Stimulated activated CD8-positive, alpha-beta memory T cell treated with anti-CD3 and anti-CD28 coated beads, Interleukin-2, amount 100 ng/mL, for 1 hour (primary cell): ENCODE measurements at places on chromosomes 4 and X.

- DNase-seq: no peak
Measured at GRCh38 chrX:116204932-116205331, 34.4 kb downstream of the AGTR2 start.

GRCh38 chr4:1568855-1569460, 115.2 kb downstream of the FAM53A start:
- DNase-seq: no peak

DNA sequence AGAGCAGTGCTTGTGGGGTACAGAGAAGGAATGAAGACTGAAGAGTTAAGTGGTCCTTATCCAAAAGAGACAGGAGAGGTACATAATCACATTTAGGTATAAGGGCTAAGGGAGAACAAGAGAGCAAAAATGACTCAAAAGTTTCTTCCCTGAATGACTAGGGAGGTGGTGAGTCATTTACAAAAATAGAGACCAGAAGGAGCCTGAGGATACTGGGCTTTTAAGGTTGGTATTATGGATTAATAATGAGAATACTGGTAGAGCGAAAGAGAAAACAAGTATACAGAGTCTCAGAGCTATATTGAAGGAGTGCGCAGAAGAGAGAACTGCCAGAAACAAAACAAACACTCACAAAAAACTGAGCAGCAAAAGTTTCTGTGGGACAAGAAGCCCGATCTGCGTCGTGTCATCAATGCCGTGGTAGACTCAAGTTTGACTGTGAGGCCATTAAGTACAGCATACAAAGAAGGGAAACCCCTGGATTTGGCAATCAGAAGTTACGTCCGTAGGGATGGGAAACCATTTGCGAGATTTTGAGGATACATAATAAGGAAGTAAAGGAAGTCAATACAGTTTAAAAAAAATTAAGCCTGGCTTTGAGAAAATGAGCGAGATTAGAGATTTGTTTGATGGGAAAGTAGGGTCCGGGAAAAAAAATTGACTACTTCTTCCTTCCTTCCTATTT, 129.1 kb upstream of the STIM2 start:
- DNase-seq: no peak

- no peak for DNase-seq
Measured at GRCh38 chr4:61254406-61254805, 54.3 kb downstream of the ADGRL3 start.

DNA sequence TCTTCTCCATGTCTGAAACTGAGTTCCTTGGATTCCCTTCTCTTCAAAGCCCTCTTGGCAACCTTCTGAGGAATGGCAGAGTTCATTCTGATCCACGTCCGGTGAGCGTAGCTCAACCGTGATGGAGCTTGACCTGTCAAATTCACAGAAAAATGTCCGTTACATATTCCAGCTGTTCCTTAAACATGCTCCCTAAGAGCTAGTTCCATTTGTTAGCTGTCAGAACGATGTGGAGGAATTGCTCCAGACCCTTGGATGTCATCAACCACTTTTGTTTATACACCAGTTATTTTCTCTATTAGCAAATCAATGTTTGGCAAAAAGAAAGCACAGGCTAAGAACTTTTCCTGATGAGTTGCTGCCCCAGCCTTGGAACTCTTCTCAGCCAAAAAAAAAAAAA, 50.1 kb downstream of the NHS start:
- no peak for DNase-seq

DNA sequence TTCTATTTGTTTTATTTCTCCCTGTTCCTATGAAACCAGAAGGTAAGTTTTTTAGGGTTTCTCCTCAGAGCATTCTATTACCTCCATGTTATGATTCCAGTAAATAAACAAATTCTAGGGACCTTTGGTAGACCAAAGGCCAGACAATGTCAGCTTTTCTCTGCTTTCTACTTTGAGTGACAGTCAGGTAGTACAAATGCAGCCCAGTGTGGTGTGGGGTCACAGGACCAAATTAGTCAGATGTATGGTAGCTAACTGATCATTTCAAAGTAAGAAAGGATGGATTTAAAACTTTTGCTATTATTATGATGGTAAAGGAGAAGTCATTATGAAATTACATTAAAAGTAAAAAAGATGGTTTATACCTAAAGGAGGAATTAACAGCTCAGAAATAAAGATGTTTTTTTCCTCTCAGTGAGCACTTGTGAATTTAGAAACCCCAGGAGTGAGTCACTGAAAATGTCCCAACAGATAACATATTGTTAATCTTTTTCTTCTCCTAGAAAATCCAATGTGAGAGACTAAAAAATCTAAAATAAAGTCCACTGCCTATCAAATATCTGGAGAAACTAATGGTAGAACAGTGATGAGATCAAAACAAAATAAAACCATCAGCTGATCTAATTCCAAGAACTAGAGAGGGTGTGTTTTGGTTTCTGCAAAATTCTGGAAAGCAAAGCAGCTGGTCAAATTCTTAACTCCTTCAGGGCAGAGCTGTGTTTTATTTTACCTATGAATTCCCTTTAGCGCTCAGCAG, 16.6 kb upstream of the KLHL2 start:
- no peak for DNase-seq

DNA sequence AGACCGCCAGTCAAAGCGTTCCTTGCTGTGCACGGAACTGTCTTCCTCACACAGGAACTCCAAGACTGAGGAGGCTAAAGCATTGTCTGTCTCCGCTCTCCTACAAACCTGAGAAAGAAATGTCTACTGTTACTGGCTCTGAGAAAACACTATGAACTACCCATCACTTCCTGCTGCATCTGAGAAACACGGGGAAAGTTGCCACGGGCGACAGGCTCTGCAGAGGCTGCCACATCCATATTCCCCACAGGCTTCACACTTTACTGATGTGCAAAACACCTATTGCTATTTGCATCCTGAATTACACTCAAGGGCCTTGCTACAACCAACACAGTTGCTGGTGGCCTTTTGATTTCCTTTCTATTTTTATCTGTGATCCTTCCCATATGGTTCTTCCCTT, 59.0 kb downstream of the AFAP1 start:
- DNase-seq: no peak

GRCh38 chrX:155563099-155563498, 49.7 kb downstream of the TMLHE start:
- DNase-seq: no peak

- DNase-seq: no peak
Measured at GRCh38 chrX:138345801-138346200, 365.7 kb downstream of the FGF13 start.

DNA sequence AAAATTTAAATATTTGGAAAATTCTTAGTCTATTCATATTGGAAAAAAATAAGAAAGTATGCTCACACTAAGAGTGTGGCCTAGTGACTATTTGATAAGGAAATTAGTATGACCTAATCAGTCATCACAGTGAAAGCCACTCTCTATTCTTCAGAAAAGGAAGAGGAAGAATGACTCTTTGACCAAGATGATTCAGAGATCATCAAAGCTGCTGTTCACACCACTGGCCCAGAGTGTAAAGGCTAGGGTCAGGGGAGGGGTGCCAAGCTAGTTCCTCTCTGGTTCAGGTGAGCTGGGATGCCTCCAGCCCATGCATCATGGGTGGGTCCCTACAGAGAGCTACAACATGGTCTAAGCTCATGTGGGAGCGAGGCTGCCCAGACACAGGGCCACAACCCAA, 396.9 kb upstream of the NDST3 start:
- no peak for DNase-seq

DNA sequence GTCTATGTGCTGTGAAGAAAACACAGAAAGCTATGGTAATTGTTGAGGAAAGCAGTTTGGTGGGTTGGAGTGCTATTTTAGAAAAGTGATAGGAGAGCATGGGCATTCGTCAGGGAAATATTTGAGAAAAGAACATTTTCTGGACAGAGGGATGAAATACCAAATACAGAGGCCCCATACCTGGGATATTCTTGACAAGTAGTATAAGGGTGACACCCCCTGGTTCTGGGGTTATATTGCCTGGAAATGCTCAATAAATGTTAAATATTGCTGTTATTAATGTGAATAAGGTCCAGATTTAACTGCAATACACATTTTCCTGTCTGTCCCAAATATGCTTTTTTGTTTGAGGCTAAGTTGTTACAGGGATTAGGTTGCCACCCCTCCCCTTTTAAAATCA, 42.9 kb downstream of the WWC2 start:
- no peak for DNase-seq

GRCh38 chrX:134368126-134368525, 91.8 kb upstream of the HPRT1 start:
- no peak for DNase-seq

GRCh38 chr4:186622788-186623464, 67.6 kb upstream of the MTNR1A start:
- no peak for DNase-seq

DNA sequence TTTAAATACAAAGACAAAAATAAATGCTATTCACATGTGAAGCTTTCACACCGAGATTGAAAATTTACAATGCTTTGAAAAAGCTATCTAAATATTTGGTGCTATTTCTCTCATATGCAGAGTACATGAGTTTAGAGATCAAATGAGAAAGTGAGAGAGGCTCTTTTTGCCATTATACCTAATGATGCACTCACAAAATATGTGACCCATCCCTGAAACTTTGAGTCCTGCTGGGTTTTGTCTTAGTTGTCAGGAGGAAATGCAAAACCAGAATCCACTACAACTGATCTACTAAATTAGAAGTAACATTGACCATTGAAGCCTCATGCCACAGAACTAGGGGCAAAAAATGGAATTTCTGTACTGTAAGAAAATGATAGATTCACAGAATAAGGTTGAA, 251.7 kb downstream of the MAPK10 start:
- DNase-seq: no peak

DNA sequence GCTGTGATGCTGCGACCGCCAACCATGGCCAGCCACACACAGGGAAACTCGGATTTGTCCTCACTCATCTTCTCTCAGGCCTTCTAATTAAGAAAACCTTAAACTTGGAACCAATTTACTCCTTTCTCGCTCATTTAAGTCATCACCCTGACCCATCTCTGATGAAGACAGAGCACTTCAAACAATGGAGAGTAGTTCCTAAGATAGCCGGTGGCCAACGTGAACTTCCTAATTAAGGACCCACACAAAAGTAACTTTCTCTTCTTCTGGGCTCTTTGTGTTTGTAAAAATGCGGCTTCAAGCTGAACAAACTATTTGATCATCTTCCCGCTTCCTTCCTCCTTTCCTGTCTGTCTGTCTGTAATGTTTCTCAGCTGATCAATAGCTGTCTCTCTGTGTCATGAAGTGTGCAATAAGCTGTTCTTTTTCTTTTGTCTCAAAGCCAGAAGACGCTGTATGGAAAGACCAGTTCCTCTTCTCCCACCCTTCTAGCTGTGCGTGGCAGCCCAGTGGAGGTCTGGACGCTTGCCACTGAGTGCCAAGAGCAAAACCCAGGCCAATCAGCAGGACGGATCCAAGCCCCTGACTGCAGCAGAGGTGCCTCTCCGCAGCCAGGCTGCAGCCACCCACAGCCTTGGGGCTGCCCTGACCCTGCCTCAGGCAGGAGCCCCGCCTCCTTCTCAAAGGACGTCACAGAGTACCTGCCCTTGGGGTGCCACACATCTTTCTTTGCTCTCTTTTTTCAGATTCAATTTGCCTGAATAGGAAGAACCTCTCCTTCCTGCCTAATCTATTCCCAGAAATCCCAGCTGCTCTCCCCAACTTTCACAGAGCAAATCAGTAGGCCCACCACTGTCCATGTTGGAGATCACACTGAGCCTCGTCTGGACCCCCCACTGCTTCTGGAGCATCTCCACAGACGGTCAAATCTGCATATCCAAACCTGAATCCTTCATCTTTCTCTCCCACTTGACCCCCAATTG, 59.3 kb downstream of the MAML3 start:
- DNase-seq: peak; percentile 15

DNA sequence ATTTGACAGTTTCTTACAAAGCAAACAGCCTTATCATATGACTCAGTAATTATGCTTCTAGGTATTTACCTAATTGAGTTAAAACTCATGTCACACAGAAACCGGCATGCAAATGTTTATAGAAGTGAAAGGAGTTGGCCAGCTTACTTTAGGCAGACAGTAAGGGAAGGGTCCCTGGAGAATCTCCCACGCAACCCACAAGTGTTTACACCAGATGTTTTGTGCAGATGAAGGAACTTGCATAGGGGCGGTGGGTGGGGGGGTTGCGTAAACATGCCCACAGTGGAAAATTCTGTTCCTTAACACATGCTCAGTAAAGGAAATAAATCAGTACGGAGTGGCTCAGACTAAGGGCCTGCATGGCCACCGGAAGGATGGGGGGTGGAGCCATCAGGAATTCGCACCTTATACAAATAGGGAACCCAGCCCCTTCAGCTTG, 330.5 kb upstream of the AADAT start:
- DNase-seq: no peak

DNA sequence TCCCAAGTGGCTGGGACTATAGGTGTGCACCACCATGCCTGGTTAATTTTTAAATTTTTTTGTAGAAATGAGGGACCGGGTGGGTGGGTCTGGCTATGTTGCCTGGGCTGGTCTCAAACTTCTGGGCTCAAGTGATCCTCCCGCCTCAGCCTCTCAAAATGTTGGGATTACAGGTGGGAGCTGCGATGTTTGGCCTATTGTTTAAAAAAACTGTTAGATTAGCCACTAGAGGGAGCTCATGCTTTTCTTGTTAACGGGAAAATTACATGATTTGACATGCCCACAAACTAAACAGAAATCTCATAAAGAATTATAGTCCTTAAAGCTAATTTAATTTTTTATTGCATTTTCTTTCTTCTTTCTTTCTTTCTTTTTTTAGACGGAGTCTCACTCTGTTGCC, 5.0 kb upstream of the SDAD1 start:
- DNase-seq: no peak

DNA sequence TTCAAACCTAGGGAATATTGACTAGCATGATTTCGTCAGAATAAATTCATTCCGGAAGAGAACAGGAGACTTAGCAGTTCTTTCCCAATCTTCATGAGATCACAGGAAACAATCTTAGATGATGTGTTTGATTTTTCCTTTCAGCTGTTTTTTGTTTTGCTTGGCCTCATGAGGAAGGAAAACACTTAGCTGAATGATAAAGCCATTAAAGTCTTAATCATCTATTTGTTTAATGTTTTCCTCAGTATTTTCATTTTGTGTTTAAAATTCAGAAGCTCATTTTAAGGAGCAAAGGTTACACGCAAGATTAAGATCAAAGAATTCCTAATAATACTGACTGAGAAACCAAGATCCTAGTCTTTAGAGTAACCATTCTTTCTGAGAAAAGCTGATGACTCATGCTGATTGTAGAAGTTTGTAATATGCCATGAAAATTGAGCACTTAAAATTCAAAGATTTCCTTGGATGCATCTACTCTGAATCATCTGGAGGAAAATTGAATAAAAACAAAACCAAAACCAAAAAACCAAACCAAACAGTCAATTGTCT, 15.4 kb upstream of the TBC1D19 start:
- no peak for DNase-seq

DNA sequence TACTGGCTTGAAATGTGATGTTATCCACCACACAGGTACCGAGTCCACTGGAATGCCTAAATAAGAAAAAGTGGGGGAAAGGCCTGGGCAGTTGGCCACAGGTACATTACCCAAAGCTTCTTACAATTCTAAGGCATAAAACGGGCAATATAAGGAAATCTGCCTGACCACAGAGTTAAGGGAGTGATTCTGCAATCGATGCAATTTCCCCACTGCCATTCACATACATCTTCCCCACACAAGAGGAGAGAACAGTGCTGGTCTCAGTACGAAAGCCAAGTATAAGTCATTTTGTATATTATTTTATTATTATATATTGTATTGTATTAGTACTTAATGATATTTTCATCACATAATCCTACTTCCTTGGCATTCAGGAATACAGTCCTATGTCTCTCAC, 30.6 kb downstream of the RFC1 start:
- DNase-seq: no peak
